Activated CD4-positive, alpha-beta memory T cell treated with anti-CD3 and anti-CD28 coated beads, Interleukin-2, amount 10 ng/mL, durations not matched to agents 7 days and 5 days (primary cell): ENCODE measurements at places on chromosomes 11 and 22. TPM values are rescaled to one million over a fixed set of nuclear protein-coding genes. Genes with fewer than 3 reads are reported as not detected.

The NAALAD2 gene
- total RNA-seq, result not detected

DNA sequence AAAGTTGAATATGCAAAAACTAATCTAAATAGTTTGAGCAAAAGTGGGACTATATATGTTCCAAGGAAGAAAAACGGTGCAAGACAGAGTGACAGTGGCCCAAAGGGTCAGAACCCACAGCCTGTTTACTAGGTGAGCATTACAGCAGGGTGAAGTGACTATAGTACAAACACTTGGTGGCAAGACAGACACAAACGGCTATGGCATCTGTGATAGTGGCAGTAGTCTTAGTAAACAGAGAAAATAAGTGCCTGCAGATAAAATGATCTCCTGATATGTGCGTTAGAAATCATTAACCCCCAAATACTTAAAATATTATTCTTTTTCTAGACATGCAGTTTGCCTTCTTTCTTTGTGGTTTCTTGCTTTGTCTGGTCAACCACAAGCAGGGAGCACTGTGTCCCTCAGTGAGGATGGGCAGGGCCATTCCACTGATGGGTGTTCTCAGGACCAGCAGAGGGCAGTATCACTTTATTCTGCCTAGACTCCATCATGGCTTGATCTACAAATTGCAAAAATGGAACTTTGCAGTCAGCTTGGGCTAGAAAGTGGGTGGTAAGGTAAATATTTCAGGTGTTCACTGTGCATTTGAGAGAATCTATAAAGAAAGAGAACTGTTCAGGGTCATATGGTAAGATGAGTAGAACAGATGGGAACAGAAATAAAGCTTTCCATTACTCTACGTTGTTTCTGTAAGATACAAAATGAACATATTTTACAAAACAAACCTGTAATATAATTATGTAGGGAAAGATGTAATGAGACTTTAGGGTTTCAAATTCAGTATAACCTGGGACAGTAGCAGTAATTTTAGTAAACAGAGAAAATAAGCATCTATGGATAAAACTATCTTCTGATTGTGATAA is 198.2 kb downstream of the SWAP70 start:
- DNase-seq, result peak; percentile 51

DNA sequence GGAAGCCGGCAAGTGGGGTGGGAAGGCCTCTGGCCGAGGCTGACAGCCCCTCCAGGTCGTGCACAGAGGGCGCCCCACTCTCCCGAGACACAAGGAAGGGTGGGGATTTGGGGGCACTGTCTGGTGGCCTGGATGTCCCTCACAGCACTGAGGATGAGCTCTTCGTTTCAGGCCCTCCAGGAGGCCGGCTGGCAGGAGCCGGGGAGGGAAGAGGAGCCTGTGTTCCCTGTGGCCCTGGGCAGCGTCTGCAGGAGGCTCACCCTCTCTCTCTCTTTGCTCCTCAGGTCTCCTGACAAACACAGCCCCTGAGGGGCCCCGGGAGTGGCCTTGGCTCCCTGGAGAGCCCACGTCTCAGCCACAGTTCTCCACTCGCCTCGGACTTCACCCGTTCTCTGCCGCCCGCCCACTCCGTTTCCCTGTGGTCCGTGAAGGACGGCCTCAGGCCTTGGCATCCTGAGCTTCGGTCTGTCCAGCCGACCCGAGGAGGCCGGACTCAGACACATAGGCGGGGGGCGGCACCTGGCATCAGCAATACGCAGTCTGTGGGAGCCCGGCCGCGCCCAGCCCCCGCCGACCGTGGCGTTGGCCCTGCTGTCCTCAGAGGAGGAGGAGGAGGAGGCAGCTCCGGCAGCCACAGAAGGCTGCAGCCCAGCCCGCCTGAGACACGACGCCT is 1078.0 kb downstream of the BRD1 start:
- DNase-seq, result peak; percentile 9

DNA sequence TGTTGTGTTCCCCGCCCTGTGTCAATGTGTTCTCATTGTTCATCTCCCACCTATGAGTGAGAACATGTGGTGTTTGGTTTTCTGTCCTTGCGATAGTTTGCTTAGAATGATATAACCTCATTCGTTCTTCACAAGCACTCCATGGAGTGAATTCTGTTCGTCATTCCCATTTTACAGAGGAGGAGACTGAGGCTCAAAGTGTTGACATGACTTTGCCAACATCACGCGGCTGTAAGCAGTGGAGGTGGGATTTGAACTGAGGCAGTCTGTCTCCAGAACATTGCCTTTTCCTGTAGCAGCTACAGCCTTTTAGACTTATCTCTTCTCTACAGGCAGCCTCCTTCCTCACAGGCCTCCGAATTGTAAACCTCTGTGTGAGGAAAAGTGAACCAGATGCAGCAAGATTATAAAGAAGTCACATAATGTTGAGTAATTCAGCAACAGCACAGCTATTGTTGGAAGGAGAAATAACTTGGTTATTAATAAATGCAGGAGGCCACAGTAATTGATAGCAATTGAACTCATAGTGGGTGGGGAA is 74.6 kb downstream of the MYO18B start:
- DNase-seq, result no peak
